ENCODE measurements at places on chromosomes 13 and 19. TPM values are rescaled to one million over a fixed set of nuclear protein-coding genes. Genes with fewer than 3 reads are reported as not detected.

DNA sequence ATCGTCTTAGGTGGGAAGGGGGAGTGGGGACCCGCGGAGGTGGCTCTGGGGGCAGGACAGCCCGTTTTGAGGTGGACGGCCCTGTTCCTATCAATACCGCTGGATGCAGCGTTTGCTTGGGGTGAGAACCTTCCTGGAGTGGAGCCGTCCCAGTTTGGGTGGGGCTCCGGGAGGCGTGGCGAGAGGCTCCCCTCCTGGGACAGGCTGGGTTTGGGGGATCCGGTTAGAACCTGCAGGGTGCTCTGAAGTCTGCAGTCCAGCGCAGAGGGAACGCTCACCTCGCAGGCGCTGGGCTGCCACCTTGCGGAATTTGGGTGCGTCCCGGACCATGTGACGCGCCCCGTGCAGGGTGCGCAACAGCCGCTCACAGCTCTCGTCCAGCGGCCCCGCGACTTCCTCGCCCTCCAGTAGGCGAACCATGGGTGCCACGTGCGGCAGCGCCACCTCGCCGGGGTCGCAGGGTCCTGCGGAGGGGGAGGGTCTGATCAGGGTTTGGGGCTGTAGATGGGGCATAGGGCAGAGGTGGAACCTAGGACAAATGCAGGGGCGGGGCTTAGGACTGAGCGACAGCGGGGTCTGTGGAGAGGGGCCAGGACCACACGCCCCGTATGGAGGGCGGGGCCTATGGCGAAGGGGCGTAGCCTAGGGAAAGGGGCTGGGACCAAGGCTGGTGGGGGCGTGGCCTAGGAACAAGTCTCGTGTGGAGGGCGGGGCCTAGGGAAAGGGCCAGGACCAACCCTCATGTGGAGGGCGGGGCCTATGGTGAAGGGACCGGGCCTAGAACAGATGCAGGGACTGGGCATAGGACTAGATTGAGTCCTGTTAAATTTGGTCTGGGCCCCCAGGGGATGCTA lies 13.8 kb downstream of the SH2D3A start:
- DNase-seq, result peak; percentile 49
- peaks cover 35% of the 10 kb centered on the region for H3K36me3 ChIP-seq
- no peak overlapping the region for H3K4me3 ChIP-seq
- H3K27me3 ChIP-seq, result no peaks in the 10 kb centered on the region
- H3K4me1 ChIP-seq, result no peaks in the 10 kb centered on the region
- no peak overlapping the region for H3K27ac ChIP-seq

CSNK1G2 gene
- total RNA-seq, result 72.8 TPM

DNA sequence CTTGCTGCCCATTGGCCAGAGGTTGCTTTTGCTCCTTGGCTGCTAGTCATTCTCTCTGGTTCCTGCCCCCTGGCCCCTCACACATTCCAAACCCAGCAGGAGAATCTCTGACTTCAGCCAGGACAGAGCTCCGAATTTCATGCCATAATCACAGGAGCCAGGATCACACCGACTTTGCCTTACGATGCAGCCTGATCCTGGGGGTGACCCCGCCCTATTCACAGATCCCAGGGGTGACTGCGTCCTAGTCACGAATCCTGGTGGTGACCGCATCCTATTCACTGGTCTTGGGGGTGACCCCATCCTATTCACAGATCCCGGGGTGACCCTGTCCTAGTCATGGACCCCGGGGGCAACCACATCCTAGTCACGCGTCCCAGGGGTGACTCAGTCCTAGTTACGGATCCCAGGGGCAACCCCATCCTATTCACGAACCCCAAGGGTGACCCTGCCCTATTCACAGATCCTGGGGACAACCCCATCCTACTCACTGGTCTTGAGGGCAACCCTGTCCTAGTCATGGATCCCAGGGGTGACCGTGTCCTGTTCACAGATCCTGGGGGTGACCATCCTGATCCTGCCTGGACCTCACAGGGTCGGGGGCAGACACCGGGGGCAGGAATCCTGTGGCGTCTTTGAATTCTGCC lies 7.4 kb upstream of the TEX29 start:
- H3K27me3 ChIP-seq, result no peaks in the 10 kb centered on the region
- H3K4me1 ChIP-seq, result peaks cover 13% of the 10 kb centered on the region
- no peak overlapping the region for H3K4me3 ChIP-seq

TSSK6 gene
- 1.8 TPM for total RNA-seq

- no peaks in the 10 kb centered on the region for H3K36me3 ChIP-seq
- 0 out of 2 replicates have a peak, but pooled peaks cover 5% of the 10 kb centered on the region for H3K4me1 ChIP-seq
- peak; percentile 61 for DNase-seq
Observed at GRCh38 chr13:104586051-104586746, 1520.0 kb upstream of the SLC10A2 start.

TRIP10 gene
- 40.5 TPM for total RNA-seq

DNA sequence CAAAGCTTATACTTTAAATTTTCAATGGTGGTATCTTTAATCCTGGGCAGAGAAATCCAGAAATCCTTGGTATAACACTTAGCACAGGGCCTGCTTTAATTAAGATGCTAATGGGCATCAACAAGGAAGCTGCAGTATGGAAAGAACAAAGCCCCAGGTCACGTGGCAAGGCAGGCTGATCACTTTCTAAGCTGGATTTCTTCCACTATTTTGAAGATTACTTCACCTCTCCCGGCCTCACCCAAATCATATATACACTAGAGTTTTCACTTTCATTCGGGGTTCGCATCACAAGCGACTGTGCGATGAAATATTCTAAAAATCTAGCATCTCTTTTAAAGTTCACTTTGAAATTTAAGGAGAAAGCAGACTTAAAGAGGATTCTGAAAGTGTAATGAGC lies 71.8 kb downstream of the STARD13 start:
- H3K4me1 ChIP-seq, result peaks cover 36% of the 10 kb centered on the region
- no peak for DNase-seq
- peak overlapping the region; percentile 5 for H3K4me3 ChIP-seq
- H3K27me3 ChIP-seq, result no peaks in the 10 kb centered on the region

GRCh38 chr13:98803111-98803561 lies 50.7 kb upstream of the SLC15A1 start:
- H3K27ac ChIP-seq, result no peak overlapping the region
- no peak overlapping the region for H3K4me3 ChIP-seq
- no peaks in the 10 kb centered on the region for H3K4me1 ChIP-seq
- no peak for DNase-seq
- peaks cover 70% of the 10 kb centered on the region for H3K36me3 ChIP-seq
